ENCODE measurements at places on chromosomes 7 and 10.

GRCh38 chr10:96257944-96258343, 13.4 kb downstream of the BLNK start:
- DNase-seq, result no peak

- no peak for DNase-seq
Observed at GRCh38 chr7:70711452-70711851, 420.5 kb upstream of the GALNT17 start.

DNA sequence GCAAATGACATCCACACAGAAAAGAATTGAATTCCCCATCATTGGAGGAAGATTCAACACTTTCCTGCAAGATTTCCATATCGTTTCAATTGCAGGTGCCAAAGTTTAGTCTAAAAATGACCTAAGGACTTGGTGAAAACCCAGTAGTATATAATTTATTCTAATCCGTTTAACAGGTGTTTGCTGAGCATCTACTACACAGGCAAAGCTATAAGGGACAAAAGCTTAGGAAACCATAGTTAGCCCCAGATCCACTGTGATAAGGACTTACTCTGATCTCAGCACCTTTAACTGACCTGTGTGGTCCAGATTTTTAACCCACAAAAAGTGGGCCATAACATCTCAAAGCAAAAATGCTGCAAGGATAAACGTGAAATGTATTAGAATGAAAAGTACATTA, 19.1 kb downstream of the UBE2H start:
- no peak for DNase-seq

DNA sequence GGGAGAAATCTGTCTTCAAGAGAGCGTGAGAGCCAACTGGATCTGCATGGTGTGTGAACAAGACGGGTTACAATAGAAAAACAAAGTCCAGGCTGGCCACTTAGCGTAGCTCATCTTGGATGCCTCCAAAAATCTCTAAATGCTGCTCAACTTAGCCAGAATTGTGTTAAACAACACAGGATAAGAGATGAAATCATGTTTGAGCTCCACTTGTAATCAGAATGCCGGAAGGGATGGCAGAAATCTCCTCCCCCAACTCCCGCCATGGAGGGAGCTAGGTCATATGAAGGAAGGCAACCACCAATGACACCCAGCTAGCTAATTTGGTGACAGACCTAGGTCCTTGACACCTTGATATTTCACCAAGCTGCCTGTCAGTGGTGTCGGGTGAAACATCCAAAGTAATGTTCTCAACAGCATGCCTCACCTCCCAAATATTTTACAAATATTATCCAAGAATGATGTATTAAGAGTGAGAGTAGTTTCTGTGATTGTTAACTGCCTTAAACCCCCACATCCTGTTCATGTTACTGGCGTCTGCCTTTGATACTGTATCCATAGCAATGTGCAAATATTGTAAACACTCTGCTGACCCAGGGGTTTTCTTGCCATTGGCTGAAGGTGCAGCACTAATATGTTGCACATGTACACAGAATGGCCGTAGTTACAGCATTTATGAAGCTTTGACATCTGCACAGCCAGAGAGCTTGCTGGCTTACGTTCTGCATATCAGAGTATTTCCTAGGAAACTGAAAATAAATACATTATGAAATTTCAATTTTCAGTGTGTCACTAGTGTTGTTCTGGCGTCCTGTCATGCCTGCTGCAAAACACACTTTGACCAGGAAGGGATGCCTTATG, 25.8 kb downstream of the TMEM254 start:
- DNase-seq, result no peak

DNA sequence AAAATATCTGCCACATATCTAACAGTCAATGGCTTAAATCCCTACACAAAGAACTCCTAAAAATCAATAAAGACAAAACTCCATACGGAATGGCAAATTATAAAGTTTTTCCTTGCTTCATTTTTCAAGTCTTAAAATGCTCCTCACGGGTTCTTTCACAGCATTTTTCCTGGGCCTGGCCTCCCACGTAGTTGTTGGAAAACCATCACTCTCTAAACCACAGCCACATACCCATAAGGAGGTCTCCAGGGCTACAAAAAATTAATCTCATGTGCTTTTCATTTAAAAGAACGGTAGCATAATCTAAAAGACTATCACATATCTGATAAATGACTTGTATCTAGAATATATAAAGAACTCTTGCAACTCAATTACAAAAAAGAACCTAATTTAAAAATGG, 2.9 kb downstream of the COA1 start:
- DNase-seq, result no peak

DNA sequence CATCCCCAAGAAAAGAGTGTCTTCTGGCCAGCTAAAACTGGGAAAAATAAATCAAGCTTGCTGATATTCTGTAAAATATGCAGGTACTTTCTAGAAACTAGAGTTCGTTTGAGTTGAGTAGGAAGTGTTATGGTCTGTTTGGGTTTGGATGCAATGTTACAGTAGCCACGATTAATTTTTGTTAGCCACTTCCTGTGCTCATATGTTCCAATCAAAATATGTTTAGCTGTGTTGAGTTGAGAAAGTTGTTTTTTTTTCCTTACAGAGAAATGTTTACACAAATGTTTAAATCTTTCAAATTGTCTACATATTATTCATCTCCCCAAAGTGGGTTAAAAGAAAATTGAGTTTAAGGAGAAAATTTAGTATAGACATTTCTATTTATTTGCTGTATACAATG, 11.3 kb upstream of the LAMB1 start:
- no peak for DNase-seq

GRCh38 chr10:3559527-3559926, 225.5 kb downstream of the KLF6 start:
- DNase-seq, result no peak

DNA sequence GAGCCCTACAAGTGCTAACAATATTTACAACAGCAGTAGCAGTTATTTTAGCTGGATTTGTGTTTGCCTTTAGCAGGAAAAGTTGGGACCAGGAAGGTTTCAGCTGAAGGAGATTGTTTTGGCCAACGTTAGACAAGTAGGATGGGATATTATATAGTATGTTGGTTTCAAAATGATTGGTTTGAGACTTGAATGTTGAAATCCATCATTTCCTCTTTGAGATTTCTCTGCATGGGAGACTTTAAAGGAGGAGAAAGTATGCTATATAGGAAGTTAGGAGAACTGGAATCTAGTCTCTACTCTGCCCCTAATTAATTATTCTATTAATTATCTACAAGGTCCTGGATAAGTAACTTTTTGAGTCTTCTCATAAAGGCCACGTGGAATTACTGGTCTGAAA, 263.8 kb downstream of the PTEN start:
- DNase-seq, result no peak

GRCh38 chr7:156005202-156005691, 193.0 kb upstream of the SHH start:
- no peak for DNase-seq

- DNase-seq, result peak; percentile 46
Observed at GRCh38 chr7:98745722-98746318, 124.0 kb downstream of the TMEM130 start.

DNA sequence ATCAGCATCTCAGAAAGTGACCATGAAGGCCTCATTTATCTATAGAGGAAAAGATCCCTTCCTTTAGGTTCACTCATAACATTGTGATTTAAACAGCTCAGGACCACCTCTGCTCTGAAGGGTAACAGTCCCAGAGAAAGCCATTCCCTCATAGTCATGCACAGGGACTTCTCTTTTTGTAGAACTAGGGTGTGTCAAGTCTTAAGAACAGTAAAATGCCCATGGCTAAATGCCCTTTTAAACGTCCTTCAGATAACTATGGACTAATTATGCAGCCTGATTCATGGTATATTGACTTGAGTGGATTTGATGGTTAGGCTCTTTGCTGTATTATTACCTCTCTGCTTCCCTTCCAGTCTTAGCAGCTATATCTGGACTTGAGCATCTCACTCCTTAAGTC, 337.8 kb downstream of the SORCS1 start:
- DNase-seq, result no peak

DNA sequence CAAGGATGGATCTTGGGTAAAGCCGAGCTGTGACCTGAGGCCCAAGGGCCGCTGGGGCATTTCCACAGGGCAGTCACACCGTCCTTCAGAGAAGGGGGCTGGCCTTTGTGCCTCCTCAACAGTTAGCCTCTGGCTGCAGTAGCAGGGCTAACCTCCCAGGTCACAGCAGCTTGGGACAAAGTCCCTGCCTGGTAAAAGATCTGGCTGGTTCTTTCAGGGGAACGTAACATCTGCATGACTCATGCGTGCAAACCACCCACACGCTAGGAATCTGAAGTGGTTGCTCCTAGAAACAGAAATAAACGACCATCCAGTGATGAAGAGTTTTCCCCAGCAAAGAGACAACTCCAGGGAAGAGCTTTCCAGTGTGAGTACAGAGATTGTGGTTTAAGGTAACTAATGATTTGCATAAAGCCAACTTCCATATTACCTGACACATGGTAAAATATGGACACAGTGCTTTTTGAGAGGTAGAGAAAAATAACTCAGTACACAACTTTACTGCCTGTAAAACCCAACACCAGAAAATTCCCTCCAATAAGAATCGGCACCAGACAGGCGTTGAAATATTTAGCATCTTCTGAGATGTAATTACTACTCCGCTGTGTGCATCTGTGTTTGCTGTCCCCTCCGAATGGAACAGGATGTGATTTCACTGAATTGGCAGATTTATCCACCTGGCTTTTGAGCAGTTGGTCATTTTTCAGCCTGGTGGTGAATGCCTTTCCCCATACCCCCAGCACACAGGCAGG, 84.9 kb upstream of the ADRB1 start:
- DNase-seq, result no peak

DNA sequence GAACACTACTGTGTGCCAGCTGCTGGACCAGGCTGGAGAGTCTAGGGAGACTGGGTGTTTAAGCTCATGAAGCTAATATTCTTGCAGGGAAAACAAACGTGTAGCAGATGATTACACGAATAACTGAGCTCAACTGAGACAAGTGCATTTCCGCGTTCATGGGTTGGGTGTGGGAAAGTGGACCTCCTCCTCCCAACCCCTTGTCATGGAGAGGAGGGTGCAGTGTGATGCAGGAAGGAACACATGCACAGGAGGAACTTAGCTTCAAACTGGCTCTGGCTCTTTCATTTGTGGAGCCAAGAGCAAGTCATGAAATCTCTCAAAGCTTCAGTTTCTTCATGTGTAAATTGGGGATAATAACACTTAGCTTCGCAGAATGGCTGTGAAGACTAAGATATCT, 204.3 kb downstream of the ARHGAP12 start:
- DNase-seq, result no peak

DNA sequence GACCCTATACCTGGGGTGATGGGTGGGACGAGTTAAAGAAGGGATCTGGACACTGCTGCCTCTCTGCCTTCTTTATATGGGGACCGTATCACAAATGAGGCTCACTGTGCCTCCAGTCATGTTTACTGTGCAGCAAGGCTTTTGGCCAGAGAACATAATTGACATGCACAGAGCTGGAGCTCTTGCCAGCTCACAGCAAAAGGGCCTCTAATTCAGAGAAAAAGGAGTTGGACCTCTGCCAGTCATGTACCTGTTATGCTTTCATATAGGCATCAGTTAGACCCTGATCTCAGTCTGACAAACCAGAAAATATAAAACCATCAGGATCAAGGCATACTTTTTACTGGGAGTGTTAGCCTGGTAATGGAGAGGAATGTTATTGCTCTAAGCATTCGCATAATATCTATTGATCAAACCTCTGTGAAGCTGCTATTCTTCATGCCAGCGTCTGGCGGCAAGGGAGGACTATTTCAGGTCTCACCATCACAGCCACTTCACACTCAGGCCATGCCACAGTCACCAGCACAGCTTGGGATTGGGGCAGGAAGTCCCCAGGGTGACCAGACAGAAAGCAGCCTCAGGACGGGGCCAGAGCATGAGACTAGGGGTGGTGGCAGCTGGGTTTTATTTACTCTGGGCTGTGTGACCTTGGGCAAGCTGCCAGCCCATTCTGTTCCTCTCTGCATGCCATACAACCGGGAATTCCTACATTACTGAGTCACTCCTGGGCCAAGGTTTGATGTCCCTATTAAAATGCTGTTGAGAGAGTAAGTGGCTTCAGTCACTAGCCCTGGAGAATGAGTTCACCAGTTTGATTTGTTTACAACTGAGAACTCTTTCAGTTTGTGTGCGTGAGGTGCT, 90.1 kb downstream of the NPSR1 start:
- DNase-seq, result no peak

GRCh38 chr10:31883397-31883796, 45.2 kb downstream of the ARHGAP12 start:
- no peak for DNase-seq

DNA sequence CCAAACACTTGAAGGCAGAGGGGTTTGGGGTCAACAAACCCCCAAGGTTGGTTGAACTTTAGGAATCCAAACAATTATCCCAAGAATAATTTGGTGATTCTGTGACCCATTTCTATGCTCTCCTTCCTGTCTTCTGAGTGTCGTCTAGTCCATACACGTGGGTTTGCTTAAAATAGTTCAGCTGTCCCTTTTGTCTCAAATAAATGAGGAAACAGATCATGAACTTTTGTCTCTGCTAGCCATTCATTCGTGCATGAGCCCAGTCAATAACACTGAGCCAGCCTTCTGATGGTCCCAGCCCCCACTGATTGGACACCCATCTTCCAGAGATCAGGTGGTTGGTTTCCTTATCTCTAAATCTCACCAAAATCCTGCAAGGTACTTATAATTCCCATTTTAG, 255.4 kb downstream of the PRPF18 start:
- no peak for DNase-seq

DNA sequence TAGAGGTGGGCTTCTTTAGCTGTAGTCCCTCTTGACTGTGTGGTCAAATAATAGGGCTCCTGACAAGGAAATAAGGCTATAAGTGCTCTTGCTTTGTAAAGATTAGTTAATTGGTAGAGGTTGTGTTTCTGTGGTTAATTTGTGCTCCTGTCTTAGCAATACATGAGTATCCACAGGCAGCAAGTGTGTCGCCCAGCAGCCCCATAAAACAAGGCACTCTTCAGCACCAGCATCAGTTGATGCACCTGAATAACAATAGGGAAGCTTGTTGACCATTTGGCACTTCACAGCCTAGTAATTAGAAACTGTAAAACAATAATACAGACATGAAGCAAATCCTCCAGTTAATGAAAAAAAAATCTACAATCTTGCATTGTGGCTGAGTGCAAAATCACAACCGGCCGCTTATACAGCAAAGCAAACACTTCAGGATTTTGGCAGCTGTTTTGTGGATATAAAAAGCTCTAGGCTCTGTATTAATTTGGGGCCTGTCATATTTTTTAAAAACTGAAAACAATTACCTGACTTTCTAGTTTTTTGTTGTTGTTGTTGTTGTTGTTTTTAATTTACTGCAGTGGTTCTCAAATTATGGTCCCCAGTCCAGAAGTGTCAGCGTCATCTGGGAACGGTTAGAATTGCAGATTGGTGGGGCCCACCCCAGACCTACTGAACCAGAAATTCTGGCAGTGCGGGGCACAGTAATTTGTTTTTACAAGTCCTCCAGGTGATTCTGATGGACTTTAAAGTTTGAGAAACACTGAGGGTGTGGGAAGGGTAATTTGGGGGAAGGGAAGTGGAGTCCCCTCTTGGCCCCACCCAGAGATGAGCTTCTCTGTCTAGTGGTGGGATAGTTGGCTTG, 56.8 kb downstream of the AUTS2 start:
- DNase-seq, result no peak

- no peak for DNase-seq
Observed at GRCh38 chr10:23065181-23065948, 30.0 kb upstream of the MSRB2 start.

- DNase-seq, result no peak
Observed at GRCh38 chr10:120437541-120437940, 19.5 kb upstream of the PLPP4 start.

GRCh38 chr7:88090671-88091070, 129.2 kb downstream of the SRI start:
- no peak for DNase-seq
